PC-3 (cell line): ENCODE measurements at places on chromosomes 12 and 14.

GRCh38 chr12:91577586-91578539, 395.2 kb upstream of the DCN start:
- DNase-seq: peak; percentile 66

DNA sequence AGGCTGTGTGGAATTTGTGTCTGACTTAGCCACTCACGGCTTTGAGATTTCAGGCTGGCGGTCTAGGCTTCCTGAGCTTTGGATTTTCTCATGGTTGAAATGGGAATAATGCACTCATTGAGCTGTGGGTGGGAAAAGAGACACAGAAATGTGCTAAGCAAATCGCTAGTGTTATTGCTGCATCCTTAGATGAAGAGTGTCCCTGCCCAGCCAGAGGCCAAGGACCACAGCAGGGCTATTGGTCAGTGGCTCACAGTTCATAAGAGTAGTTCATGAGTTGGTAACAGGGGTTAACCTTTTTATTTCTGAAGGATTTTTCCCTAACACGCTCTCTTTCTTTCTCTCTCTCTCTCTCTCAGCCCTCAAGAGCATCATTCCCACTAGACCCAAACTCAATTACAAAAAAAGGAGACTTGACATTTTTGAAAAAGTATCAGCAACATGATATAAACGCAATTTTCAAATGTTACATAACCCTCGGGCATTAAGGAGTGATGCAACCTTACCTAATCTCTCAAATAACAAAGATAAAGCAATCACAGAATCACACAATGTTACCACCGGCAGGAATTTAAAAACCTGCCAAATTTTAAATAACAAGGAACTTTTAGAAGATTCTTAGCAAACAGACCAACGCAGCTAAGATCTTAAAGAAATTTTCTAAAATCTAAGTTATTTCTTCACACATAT, 36.7 kb upstream of the RMST start:
- no peak for DNase-seq

DNA sequence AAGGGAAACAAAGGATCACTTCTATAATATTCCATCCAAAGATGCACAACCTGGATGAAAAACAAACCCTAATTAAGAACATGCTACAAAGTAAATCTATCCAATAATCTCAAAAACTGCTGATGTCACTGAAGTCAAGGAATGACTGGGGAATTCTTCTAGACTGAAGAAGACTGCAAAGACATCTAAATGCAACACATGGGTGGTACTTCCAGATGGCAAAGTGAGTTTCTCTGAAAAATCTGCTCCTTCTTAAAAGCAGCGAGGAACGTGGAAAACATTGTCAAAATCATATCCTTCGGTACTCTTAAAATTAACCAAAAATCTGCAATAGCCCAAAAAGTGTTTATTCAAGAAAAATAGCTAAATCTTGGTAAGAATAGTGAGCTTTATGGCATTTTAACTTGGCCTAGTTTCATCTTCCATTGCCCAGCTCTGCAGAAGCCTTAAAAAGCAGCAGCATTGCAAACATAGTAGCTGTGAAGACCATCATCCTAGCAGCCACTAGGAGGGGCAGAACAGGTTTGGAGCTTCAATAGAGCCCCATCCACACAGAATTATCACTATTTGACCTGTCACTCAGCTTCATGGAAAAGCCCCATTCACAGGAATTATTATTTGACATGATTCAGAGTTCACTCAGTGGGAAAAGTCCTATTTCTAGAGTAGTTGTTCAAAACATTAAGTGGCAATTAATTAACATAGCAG, 7.4 kb downstream of the CLEC14A start:
- peak; percentile 25 for DNase-seq

DNA sequence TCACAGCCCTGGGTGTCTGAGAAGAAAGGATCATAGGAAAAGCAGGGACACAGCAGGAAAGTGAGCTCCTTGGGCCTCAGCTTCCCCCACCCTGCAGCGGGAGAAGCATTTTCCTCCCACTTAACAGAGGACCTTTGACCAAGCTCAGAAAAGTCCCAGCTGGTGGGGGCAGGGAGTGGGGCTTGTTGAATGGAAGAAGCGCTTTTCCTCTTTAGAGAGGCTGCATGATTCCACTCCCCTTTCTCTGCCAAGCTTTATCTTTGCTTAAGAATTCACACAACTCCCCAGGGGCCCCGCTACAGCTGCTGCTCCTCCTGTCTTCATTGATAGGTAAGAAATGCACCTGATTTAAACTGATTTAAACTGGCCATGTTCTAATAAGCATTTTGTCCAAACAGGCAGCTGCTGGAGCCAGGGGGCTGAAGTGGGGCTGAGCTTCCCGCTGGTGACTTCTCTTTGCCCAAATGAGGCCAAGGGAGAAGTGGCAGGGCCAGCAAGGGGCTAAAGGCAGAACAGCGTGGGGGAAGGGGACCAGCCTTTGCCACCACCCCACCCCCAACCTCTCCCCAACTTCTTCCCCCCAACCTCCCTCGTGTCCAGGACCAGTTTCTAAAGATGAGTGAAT, 1.7 kb upstream of the PAPLN start:
- DNase-seq: no peak

- no peak for DNase-seq
Observed at GRCh38 chr12:115849262-115849943, 428.1 kb downstream of the MED13L start.

- no peak for DNase-seq
Observed at GRCh38 chr14:44981198-44981597, 19.2 kb downstream of the TOGARAM1 start.

DNA sequence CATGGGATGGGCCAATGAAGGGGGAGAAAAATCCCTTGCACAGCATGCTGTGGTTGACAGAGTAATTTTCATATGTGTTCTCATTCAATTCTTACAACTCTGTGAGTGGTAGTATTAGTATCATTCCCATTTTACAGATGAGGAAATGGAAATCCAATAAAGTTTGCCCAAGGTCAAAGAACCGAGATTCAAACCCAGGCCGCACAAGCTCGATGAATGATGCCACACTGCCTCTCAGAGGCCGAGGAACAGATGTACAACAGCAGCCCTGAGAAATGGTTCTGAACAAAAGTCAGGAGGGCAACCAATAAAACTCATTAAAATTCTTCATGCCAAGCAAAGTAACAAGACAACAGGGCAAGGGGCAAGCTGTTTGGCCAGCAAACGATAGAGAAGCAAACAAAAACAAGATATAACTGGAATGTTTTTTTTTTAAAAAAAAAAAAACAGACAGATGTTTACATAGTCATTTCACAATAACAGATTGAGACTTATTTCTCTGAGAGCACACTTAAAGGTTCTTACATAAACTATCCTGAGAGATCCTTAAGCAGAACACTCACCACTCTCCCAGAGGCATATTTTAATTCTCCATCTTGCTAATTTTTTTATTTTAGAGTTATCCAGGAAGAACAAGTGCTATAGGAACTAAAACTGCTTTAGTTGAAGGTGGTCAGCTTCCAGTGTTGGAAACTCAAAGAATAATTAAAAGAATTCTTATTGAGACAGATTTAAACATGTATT, 85.8 kb downstream of the EXOC5 start:
- DNase-seq: peak; percentile 67

DNA sequence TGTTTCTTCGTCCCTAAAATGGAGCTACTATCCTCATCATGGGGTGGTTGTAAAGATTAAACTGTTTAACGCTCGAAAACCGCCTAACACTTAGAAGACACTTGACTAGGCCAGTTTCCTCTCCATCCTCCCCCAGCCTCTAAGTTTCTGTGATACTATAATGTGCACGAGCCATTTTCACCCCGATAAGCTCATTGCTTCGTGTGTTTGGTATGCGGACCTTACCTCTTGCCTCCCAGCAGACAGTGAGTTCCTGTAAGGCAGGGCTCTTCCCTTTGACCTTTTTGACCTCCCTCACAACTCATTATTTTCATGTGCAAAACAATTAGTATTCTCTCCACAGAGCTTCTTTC, 499 bp upstream of the GXYLT1 start:
- DNase-seq: peak; percentile 2

- no peak for DNase-seq
Observed at GRCh38 chr12:568486-568885, 94.8 kb downstream of the NINJ2 start.

DNA sequence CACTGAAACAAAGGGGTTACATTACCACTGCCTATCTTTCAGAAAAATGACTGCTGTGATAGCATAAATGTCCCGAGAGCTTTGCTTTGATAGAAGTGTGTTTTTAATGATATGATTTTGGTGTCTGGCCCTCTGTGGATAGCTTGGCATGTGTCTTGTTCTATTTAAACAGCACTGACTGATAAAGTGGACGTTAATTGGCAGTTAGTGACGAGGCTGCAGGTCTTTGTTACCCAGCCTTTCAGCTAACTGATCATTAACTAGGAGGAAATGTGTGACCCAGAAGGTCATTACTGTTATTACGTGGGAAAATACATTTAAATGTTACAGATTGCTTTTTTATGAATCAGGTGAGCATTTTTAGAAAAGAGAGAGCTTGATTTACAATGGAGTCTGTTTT, 428.3 kb downstream of the DIO2 start:
- no peak for DNase-seq

DNA sequence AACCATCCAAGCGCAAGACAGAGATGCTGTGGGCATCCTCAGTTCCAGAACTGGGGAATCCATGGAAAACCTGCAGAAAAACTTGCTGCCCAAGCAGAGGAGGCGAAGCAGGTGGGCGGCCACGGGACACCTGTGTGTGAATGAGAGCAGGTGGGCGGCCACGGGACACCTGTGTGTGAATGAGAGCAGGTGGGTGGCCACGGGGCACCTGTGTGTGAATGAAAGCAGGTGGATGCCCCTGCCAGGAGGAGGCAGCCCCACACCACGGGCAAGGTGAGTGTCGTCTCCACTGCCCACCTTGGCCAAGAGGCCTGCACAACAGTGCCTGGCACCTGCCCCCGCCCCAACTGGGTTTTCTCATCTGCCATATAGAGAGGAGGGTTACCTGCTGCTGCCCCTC, 59.2 kb downstream of the GSC start:
- DNase-seq: no peak
